ENCODE measurements at places on chromosomes 7 and 10.

GRCh38 chr10:47057471-47057870 is 146.2 kb downstream of the PTPN20 start:
- no peak for DNase-seq

DNA sequence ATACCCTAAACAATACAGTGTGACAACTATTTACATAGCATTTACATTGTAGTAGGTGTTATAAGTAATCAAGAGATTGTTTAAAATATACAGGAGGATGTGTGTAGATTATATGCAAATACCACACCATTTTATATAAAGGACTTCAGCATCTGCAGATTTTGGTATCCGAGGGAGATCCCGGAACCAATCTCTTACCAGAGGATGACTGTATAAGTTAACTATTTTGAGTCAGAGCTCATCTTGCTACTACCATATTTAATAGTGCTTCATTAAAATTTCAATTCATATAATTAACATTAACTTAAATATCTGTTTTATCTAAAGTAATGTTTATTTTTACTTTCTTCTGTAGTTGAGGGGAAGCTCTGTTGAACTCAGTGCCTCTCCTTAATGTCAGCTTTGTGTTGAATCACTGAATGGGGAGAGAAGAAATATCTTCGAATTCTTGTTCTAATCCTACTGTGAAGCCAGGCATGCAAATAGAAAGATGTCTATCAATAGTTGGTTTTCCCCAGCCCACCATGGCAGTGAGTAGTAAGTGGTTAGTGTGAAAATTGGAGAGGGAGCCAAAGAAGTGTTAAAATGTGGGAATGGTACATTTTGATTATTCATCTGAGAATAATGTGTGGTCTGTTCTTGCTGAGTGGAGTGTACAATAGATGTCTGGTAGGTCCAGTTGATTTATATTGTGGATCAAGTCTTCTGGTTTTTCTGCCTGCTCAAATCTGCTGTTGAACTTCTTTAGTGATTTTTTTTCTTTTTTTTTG is 90.1 kb upstream of the CYP26C1 start:
- no peak for DNase-seq

DNA sequence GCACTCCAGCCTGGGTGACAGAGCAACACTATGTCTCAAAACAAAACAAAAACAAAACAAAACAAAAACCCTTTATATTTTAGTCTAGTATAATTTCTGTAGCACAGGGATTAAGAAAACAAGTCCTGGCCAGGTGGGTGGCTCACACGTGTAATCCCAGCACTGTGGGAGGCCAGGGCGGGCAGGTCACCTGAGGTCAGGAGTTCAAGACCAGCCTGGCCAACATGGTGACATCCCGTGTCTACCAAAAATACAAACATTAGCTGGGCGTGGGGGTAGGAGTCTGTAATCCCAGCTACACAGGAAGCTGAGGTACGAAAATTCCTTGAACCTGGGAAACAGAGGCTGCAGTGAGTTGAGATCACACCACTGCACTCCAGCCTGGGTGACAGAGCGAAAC is 23.2 kb upstream of the ASL start:
- no peak for DNase-seq

GRCh38 chr10:88848499-88848898 is 3.1 kb downstream of the ANKRD22 start:
- DNase-seq = no peak

- DNase-seq = no peak
Measured at GRCh38 chr7:112996331-112996871, 90.2 kb downstream of the GPR85 start.

DNA sequence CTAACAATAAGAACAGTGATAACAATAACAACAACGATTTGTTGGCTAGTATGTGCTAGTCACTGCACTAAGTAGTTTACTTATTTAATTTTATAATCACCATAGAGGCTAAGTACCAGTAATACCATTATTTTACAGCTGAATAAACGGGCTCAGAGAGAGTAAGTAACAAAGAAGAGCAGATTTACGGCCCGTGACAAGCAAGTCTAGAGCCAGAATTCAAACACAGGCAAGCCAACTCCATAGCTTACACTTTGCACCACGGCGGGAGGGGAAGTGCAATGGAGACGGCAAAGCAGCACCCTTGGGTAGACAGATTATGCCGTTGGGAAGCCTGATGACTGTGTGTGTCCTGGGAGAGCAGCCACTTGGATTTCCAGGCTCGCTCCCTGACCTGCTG is 1.2 kb upstream of the OR6V1 start:
- no peak for DNase-seq

- no peak for DNase-seq
Measured at GRCh38 chr10:31395695-31396094, 76.7 kb downstream of the ZEB1 start.

DNA sequence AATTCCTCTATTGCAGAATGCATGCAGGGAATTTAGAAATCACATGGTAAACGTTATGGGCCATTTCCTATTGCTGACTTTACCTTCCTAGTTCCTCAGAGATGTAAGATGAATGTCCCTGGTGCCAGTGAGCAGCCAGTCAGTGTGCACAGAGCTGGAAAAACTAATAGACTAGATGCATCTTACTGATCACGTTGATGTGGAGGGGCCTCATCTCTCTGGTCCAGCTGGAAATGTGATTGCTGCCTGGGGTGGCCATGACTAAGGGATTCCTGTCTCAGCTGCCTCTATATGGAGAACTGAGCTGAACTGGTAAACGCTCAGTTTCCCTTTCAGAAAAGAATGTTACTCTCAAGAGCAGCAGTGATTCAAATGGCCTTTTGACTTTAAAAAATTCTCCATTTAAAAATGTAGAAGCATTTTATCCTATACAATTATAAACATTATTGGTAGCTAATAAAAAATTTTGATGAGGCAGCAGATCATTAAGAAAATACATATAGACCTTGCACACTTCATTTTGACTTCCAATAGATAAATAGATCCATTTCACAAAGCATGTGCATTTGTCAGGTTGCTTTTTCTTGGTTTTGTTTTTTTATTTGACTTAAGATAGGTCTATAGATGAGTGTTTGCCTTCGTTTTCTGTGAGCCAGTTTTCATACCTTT is 80.5 kb upstream of the INSYN2A start:
- no peak for DNase-seq

- no peak for DNase-seq
Measured at GRCh38 chr10:78148961-78149612, 115.4 kb downstream of the RPS24 start.
